ENCODE measurements at places on chromosomes 1 and 21.

GRCh38 chr21:33109574-33110339, 39.8 kb downstream of the OLIG1 start:
- DNase-seq, result no peak

DNA sequence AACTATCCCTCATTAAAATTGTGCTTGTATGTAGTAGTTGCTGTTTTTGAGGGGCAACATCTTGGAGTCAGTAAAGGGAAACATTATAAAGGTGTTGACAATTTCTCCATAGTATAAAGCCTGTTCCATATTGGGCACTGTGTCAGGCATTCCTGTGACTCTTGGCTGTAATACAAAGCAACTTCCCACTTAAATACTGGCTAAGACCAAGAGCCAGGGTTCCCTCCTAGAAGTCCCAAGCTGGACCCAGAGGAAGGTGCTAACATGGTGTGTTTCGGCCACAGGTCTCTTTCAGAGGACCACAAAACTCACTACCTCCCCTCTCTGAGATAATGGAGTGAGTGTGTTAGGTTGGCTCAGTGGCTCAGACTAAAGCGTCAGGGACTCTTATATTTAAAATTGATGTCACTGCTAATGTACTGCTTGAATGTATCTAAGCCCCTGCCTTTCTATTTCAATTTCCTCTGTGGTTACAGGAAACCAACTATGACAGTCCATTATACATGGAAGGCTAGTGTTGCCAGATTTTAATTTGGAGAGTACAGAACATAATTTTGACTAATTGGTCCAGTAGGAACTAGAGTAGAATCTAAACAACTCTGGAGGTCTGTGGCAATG, 74.7 kb upstream of the RGL1 start:
- DNase-seq, result no peak

DNA sequence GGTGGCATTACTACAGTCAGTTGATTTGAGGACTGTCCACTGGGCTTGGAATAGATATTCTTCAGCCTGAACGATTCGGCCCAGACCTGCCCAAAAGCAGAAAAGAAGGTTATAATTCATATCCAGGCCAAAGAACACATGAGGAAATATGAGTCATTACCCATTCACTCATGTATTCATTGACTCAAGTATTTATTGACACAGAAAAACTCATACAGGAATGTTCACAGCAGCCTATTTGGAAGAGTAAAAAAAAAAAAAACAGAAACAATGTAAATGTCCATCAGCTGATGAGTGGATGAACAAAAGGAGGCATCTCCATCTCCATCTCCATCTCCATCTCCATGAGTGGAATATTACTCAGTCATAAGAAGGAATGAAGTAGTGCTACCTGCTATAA, 15.9 kb downstream of the ZMYND12 start:
- DNase-seq, result no peak

- DNase-seq, result no peak
These were observed 731.2 kb downstream of the USP25 start for GRCh38 chr21:16460936-16461335.

- DNase-seq, result no peak
These were observed 35.2 kb upstream of the ZNF326 start for GRCh38 chr1:89959719-89960118.

- no peak for DNase-seq
These were observed 23.5 kb downstream of the SERPINC1 start for GRCh38 chr1:173893611-173894010.

DNA sequence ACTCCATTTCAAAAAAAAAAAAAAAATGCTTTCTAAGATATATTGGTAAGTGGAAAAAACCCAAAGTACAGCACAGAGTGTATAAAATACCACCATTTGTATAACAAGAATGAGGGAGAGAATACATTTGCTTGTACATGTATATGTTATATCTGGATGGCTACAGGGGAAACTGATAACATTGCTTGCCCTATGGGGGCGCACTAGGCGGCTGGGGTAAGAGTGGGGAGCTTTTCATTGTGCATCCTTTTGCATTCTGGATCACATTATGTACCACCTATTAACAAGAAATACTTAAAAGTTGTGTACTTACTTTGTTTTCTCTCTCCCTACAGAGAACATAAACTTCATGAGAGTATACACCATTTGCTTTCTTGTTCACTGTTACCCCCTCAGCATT, 28.6 kb upstream of the OPRD1 start:
- no peak for DNase-seq

GRCh38 chr1:229035748-229036082, 235.2 kb upstream of the RAB4A start:
- DNase-seq, result no peak

GRCh38 chr1:198977909-198978308, 339.1 kb downstream of the PTPRC start:
- no peak for DNase-seq

GRCh38 chr1:223133306-223133823, 9.7 kb downstream of the TLR5 start:
- no peak for DNase-seq

GRCh38 chr1:31685795-31686194, 18.0 kb downstream of the COL16A1 start:
- DNase-seq, result no peak

DNA sequence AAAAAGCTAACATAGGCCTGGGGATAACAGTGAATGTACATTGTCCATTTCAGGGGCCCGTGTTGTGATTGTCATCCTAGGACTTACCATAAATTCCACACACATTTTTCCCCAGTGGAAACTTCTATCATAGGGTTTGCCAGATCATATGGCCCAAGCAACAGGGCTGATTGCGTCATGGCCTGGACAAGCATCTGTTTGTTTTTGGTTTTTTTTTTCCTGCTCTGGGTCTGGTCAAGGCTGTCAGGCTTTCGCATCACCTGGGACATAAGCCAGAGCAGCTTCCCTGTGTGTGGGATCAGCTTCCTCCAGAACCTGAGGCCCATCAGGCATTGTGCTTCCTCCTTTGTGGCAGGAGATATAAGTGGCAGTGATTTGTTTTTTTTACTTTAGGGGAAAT, 598.5 kb upstream of the USP24 start:
- DNase-seq, result no peak

GRCh38 chr1:24275510-24275909, 43.6 kb upstream of the GRHL3 start:
- no peak for DNase-seq

DNA sequence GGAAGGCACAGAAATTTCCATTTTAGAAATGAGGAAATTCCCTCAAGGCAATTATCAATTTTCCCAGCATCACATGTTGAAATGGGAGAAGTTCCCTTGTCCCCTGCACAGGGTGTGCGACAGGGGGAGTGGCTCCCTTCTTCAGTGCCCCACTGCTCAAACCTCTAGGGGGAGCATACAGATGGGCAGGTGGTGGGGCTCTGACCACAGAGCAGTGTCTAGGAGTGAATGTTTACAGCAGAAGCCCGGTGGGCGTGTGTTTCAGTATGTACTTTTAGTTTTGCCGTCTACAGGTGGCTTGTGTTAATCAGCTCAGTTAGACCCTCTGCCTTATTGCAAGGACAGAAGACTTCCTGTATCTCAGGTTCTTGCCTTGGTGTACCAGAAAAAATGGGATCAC, 493.7 kb upstream of the PLXNA2 start:
- DNase-seq, result no peak

DNA sequence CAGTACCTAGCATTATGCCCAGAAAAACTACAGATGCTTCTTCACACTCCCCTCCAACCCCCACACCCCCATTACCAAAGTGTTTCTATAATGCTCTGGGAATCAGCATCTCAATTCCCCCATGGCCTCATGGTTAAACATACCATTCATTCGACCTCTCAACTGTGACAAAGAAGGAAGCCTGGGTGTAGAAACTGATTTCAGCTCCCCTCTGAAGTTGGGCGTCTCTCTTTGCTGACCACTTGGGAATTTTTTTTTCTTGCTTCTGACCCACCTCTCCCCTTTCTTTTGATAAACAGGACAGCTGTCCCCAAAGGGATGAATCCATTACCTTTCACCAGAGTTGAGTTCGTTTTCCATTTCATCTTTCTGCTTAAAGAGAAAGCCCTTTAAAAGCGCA, 116.4 kb upstream of the HOOK1 start:
- no peak for DNase-seq

GRCh38 chr21:31252091-31252490, 92.0 kb downstream of the TIAM1 start:
- DNase-seq, result no peak

DNA sequence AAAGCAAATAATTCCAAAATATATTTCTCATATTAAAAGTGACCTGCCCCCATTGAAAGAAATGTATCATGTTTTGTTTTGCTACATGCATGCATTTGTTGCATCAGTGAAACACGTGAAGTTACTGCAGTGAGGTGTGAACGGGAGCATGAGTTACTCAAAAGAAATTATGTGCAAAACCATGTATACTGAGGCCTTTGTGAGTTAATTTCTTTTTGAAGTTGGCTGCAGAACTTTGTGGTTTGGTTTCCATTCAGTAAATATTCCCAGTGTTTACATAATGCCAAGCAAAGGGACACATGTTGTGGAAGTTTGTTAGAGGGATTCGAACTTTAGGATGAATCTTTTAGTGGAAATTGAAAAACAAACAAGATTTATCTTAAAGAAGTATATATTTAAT, 619.4 kb upstream of the ADAMTS5 start:
- DNase-seq, result no peak

- DNase-seq, result no peak
These were observed 19.6 kb upstream of the SLC30A1 start for GRCh38 chr1:211598514-211598913.

GRCh38 chr1:246730839-246731238, 6.6 kb downstream of the SCCPDH start:
- DNase-seq, result no peak

GRCh38 chr21:46551636-46552241, 53.1 kb downstream of the S100B start:
- DNase-seq, result no peak

Measured in AG04449 (cell line).